WERI-Rb-1 (cell line): ENCODE measurements at places on chromosomes 6 and 20.

- no peak for DNase-seq
Observed at GRCh38 chr6:88493717-88494116, 327.6 kb upstream of the CNR1 start.

DNA sequence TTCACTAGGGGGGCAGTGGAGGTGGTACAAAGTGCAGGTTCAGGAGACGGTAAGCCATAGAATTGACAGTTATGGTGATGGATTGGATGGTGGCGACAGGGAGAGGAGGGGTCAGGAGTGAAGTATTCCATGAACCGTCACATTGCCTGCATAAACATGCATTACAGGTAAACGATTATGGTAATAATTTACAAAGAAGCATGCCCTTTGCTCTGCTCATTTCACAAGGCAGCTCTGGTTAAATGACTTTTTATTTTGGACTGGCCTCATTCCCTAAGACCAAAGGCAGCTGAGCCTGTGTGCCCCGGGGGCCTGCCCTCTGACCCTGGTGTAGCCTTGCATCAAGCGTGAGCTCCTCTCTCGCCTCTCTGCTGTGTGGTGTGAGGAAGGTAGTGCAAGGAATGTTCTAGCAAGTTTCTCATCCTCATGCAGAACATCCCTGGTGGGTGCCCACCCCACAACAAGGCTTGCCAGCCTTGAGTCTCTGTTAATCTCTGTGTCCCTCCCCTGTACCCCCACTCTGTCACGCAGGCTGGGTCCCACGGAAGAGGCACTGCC is 59.0 kb downstream of the PPP1R14C start:
- DNase-seq = no peak

DNA sequence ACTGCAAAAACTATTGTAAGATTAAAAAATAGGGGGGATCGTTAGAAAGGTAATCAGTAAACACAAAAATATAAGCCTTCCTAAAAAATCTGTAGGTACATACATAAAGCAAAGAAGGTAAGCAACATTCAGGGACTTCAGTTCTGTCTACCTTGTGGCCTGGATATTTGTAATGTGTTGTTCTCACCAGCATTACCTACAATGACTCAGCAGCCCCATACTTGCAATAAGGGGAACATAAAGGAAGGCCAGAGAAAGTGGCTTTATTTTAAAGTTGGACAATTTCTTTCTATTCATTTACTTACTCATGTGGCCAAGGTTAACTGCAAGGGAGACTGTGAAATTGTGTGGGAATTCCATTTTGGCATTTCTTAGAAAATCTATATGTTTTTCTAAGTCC is 277.2 kb upstream of the PREP start:
- DNase-seq = no peak

GRCh38 chr6:10792101-10792500 is 44.5 kb downstream of the TMEM14B start:
- no peak for DNase-seq
